ENCODE measurements at places on chromosomes 5 and 9. TPM values are rescaled to one million over a fixed set of nuclear protein-coding genes. Genes with fewer than 3 reads are reported as not detected.

GRCh38 chr9:116322521-116322920, 168.9 kb downstream of the PAPPA start:
- no peak for DNase-seq

DNA sequence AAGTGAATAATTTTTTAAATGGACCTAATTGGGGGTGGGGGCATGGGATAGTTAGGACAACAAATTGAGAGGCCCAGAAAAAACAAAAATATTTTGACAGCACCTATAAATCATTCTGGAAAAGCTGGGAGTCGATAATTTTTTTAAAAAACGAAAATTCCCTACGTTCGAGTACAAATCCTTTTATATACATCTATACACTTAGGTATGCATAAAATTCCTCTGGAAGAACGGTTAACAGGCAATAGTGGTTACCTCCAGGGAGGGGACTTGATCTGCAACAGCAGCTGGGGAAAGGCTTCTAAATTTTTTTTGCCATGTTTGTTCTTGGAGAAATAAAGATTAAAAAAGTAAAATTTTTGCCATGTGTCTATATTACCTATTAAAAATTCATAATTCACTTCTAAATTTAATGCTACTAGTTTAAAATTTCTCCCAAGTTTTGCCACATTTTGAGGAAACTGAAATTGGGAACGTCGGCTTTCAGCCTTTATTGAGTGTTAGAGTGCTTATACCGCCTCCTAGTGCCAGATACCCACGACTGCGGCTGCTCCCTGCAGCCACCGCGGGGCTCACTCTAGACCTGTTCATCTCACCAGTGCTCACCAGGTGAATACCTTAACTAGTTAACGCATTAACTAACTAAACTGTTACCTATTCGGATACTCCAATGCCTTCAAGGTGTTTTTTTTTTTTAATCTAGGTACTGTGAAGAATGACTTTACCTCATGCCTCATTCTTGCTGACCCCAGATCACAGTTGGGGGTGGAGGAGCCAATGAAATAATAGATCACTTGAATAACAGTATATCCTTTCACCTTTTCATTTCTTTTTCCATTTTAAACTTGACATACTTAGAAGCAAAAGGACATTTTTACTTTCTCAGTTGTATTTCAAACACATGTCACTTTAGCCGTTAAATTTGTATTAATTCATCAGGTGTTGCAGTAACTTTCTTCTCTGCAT, 1.8 kb upstream of the BHMT start:
- DNase-seq = no peak

DNA sequence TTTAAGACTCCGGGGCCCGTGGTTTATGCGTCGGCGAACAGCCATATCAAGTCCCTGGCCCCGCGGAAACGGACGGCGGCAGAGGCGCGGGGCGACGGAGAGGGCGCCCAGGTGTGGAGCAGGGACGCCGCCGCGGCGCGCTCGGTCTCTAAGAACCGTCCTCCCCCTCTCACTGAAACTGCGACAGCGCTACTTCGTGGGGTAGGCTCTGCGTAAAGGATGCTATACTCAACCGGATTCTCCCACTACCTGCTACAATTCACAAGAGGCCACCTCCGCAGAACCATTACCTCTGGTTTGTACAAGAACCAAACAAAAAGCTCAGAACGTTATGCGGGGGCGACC, 404 bp downstream of the MRNIP start:
- peak; percentile 34 for DNase-seq

The TCERG1 gene
- 84.6 TPM for total RNA-seq

GRCh38 chr9:91942201-91942600, 7.8 kb downstream of the ROR2 start:
- DNase-seq = no peak

The PCDHGA9 gene
- total RNA-seq = not detected

The WNT8A gene
- not detected for total RNA-seq

GRCh38 chr5:36680066-36680465, 73.7 kb downstream of the SLC1A3 start:
- DNase-seq = no peak

DNA sequence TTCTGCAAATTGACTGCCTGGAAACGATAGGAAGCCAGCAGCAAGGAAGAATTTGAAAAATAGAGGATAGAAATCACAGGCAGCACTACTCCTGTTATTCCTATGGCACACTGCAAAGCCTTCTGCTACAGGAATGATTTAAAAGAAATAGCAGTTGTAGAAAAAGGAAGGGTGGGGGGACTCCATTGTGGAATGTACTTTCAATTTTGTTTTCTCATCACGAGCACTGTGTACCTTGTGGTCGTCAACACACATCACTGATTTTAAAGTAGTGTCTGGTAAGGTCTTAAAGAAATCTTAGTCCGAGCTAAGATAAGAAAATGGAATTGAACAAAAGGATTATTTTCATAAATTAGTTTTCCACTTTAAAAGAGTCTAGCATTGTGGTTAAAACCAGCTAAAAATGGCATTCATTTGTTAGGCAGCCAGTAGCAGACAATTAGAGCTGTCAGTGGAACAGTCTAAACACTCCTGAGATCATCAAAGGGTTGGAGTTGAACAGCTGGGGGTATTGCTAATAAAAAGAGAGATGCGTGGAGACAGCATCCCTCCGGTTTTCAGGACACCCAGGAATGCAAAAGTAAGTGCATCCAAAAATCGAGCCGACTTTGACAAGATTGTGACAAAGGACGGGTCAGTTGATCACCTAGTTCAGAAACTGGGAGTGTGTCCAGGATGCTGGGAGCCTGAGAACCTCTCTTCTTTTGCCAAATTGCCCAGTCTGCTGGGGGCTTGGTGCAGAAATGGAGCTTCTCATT, 97.8 kb upstream of the WWC1 start:
- no peak for DNase-seq

- DNase-seq = no peak
These were observed 94.7 kb upstream of the ZNF618 start for GRCh38 chr9:113781381-113781780.

- no peak for DNase-seq
These were observed 74.4 kb downstream of the STRBP start for GRCh38 chr9:123194023-123194422.

GRCh38 chr9:126407114-126407870, 80.7 kb downstream of the MVB12B start:
- DNase-seq = no peak

The STPG3 gene
- not detected for total RNA-seq

GRCh38 chr5:39194466-39195136, 24.8 kb downstream of the FYB1 start:
- DNase-seq = no peak

DNA sequence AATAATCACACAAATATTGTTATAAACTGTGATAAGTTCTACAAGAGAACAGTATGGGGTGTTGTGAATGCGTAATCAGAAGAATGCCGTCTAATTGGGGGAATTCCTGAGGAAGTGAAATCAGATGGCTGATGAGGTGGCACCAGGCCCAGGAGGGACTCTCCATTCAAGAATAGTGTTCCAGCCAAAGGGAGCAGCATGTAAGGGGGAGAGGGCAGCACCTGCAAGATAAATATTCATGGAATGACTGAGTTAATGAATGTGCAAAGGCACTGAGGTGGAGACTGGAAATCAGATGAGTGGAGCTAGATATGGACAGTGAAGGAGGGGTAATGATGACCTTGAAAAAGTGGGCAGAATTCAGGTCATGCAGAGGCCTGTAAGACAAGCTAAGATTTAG, 250.6 kb downstream of the ARRDC3 start:
- no peak for DNase-seq

- DNase-seq = no peak
These were observed 100.3 kb downstream of the GCNT1 start for GRCh38 chr9:76559286-76559685.

The LHFPL2 gene
- 1.3 TPM for total RNA-seq

The CDC14B gene
- 16.4 TPM for total RNA-seq

DNA sequence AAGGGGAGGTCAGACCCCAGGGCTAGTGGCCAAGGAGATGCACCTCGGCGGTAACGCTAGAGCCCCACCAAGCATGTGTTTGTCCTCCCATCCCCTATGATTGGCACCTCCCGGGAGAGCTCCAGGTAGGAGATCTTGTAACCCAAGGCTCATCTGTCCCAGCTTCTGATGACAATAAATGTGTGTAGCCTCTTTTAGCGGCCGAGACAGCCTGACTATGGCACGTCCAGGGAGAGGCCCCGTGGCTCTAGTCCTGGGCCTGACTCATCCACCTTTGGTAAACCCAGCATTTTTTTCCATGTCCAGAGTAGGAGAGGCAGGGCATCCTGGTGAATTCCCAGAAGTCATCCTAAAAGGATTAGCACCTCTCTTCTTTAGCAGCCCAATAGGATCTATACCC, 39.2 kb downstream of the IRF1 start:
- DNase-seq = no peak

The SUSD1 gene
- total RNA-seq = 11.8 TPM

DNA sequence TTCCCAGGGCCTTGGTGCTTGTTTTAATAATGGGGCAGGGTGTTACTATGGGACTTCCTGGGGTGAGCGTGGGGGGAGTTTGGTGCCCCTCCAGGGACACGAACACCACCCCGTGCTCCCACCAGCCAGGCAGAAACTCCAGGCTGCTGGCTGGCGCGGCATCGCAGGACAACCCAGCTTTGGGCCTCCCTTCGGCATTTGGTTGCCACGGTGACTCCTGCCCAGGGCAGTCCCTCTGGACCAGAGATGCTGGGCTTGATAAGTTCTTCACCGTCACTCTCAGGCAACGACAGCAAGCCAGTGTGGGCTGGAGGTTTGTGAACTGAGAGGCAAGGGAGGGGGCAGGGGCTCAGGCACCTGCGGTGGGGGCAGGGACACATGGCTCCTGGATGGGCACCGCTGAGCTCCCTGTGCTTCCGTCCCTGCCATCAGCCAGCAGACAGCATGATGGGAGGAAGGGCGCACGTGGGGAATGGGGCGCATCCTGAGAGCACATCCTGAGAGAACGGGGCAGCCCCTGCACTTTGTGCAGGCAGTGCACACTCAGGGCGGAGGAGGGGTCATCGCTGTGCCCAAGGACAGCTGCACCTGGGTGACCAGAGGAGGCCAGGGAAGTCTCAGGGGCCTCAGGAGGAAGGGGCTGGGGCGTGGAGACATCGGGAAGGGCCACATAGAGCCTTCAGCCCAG, 116.4 kb downstream of the RXRA start:
- no peak for DNase-seq

- DNase-seq = no peak
These were observed 2.0 kb downstream of the SNCAIP start for GRCh38 chr5:122314036-122314435.

GRCh38 chr9:128635266-128636023, 21.2 kb downstream of the DYNC2I2 start:
- no peak for DNase-seq

The INSL4 gene
- 0.16 TPM for total RNA-seq

The PELO gene
- total RNA-seq = 8.1 TPM

All from T-helper 17 cell (primary cell).